ENCODE measurements at places on chromosomes 13 and 19.

GRCh38 chr13:110054041-110054440, 252.9 kb downstream of the COL4A1 start:
- DNase-seq = no peak

- DNase-seq = no peak
Measured at GRCh38 chr19:27906081-27906480, 1306.9 kb downstream of the UQCRFS1 start.

DNA sequence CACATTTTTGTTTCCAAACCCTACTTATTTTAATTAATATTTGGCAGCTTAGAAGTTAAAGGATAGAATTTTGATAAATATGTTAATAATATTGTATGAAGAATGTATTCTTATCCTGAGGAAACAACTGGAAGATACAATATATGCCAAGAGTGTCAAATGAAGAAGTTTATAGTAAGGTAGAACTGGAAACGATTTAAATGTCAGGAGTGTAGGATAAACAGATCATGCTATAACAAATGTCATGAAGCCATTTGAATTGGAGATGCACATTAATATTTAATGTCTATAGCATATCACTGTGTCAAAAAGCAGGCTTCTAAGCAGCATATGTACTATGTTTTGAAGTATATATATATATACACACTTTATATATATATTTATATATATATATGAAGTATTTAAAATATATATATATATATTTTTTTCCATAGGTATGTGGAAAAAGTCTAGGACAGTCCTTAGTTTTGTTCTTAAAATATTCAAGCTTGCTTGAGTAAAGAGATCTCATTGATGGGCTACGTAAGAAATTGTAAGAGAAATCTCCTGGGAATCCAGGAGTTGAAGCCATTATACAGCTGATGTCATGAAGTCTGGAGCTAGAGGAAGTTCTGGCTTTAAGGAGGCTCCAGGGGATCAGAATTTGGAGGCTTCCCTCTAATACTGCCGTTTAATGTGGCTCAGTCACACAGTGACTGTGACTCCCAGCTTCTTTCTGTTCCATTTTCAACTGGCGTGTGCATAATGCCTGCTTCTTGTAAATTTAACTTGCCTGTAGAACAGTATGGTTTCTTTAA, 79.9 kb upstream of the MYCBP2 start:
- DNase-seq = no peak

- no peak for DNase-seq
Measured at GRCh38 chr13:61600360-61601033, 184.8 kb upstream of the PCDH20 start.

DNA sequence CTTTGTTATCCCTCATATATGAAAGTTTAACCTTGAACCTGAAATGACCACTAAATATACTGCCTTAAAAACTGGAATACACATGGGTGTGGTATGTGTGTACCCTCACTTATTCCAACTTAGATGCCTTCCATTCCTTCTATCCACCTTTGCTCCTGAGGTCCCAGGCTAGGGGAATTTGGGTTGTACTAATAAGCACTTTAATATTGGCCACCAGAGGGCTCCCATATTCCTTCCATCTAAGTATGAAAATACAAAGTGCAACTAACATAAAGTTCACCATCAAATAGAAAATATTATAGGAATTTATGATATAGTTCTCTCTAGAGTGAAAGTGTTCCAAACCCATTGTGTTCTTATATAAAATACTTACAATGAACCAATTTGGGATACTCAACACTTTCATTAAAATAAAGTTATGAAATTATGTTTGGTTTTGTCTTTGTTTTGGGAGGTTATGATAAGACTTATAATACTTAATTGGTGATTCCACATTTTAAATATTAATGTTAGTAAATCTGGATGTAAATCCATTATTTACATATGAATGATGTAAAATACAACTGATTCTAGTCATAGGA, 62.3 kb downstream of the ITGBL1 start:
- no peak for DNase-seq

DNA sequence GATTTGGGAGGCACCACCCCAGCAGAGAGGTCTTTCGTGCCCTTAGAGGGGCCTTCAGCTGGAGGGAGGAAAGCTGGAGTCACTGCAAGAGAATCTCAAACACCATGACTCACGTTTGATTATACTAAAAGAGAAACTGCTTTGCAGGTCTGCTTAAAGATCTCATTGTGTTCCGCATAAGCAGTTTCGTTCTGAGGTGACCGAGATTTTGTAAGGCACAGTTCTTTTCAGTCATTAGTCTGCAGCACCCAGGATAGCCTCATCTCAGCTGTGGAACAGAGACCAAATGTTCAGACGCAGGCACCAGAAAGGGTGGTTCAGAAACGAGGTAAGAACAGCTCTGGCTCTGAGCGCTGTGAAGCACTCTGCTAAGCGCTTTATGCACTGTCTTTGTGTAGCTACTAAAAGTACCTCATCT, 71.2 kb upstream of the GTF3A start:
- no peak for DNase-seq

Measured in amygdala (tissue), 56 donors.